Large intestine (tissue), 12 donors: ENCODE measurements at places on chromosomes 5 and 9.

DNA sequence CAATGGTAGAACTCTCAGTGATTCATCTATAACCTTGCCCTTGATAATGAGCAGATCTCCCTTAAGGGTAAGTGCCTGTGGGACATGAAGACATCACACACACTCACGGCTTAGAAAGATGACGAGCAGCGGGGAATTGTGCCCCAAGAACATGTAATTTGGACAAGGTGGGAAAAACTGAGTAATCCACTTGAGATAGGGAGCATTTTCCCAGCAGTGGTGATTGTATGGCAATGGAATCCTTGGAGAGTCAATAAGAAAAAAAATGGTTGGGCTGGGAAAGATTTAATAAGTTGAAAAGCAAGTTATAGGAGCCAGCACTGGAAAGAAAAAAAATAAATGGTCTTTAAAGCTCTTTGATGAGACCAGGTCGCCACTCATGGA, 193.1 kb downstream of the GLIS3 start:
- no peak for DNase-seq

GRCh38 chr9:71670121-71670520, 98.2 kb downstream of the CEMIP2 start:
- no peak for DNase-seq

DNA sequence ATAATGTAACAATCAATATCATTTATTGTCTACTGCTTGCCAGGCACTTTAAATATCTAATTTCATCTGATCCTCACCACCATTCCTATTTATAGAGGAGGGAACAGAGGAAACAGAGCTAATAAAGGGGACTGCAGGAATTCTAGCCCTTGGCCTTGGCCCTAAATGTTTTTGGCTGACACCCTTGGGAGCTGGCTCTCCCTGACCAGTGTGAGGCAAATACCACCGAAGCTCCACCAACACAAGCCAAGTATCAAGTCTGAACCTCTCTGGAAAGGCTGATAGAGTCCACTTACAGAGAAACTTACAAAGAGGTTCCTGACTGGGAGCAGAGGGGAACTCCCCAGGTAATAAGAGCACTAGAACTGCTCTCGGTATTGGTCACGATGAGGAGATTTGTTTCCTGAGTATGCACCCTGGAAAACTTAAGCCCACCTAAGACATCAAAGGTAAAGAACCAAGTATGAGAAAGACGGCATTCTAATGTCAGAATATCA, 243.1 kb upstream of the PANK3 start:
- DNase-seq, result no peak

DNA sequence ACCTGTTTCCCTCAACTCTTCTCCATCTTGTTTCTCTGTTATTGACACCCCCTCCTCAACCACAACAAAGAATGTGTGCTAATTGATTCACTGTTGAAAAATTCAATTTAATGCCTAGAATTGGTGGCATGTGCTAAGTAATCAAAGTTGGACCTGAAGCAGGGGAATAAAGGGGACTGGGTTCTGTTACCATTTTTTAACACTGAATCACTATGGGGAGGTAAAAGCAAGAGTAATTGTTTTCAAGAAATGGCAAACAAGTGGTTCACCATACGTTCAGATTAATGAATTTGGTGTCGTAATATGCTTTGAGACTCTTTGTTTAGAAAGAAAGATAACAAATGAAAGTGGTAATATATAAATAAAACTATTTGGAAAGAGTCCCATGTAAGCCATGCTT, 17.0 kb upstream of the SSBP2 start:
- DNase-seq, result no peak

GRCh38 chr5:136064510-136064909, 35.7 kb downstream of the TGFBI start:
- no peak for DNase-seq

DNA sequence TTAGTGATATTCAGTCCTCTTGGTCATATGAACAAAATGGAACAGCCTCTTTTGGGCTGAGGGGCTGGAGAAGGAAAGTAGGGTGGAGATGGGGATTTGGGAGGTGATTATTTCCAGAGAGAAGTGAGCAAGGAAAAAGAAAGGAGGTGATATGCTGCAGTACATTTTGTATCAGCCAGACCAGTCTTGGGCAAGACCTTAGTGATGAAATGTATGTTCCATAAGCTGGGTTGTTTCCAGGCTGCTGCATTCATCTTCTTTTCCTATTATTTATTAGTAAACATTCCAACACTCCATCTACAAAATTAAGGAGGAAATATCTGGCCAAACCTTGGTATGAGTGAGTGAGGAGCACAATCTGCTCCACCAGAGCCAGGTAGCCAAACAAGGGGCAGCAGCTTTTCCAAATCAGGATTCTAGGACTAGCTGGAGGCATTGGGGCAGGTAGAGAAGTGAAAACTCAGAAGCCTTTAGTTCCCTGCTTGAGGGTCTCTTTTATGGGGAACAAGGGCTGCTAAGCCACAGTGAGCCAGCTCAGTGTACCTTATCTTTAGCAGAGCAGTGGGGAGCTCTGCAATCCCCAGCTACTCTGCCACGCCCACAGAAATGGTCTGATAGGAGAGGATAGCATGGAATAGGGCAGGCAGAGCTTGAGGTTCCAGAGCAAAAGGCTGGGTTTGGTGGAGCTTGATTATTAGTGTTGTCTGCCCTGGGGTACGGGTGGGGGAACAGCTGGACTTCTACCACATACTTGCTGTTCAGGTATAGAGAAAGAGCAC, 19.5 kb downstream of the RAD1 start:
- DNase-seq, result peak; percentile 36
